ENCODE measurements at places on chromosomes 7 and 10.

- DNase-seq = no peak
Measured at GRCh38 chr7:50184271-50184990, 91.4 kb upstream of the ZPBP start.

DNA sequence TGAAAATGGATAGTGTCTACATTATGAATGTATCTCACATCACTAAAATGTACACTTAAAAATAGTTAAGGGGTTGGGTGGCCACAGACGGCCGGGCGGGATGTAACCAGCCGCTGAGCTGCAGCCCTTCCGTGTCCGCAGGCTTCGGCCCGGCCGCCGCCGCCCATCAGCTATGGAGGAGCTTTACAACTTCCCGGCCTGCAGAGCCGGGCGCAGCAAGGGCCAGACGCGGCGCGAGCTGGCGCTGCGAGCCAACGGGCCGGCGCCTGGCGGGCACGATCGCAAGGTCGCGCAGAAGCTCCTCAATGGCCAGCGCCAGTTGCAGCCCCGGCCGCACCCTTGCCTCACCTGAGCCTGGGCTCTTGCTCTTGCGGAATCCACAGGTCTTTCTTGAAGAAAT lies 69.1 kb downstream of the KMT2C start:
- DNase-seq = no peak

GRCh38 chr10:5603091-5603847 lies 63.1 kb downstream of the ASB13 start:
- DNase-seq = no peak

- DNase-seq = no peak
Measured at GRCh38 chr10:117597216-117597615, 54.7 kb downstream of the EMX2 start.

DNA sequence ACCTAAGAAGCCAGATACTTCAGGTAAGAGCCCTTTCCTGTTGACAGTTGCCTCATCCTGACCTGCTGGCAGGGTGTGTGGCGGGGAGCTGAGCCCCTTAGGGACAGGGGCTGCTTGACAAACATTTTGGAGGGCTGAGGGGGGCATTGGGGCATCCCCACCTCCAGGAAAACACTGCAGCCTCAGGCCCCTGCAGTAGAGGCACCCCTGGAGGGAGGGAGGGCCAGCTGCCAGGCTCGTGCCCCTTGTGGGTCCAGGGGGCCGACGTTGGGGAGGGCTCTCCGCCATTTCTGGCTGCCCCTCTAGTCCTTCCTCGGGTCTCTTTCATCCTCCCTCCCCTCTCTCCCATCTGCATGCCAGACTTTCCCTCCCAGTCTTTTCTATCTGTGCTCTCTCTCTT lies 177.3 kb downstream of the RPS24 start:
- no peak for DNase-seq

GRCh38 chr7:5424749-5425506 lies 1.3 kb upstream of the TNRC18 start:
- no peak for DNase-seq

DNA sequence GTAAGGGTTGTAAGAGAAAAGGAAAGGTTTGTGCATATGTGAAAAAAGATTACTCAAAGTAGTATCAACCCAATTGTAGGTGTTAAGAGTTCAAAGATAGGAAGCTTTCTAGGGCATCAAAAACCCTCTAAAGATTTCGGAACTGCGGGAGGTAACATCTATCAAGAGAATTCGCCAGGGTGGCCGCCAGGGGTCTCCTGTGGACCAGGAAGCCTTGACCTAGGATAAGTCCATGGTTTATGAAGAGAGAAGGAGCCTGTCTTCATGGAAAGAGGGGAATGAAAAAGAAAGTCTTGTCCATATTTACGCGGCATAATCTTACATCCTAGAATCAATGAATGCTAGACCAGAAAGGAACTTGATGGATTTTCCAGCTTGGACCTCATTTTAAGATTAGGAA lies 140.7 kb upstream of the CALCR start:
- DNase-seq = no peak

GRCh38 chr7:134469622-134470021 lies 10.7 kb upstream of the AKR1B1 start:
- DNase-seq = no peak

DNA sequence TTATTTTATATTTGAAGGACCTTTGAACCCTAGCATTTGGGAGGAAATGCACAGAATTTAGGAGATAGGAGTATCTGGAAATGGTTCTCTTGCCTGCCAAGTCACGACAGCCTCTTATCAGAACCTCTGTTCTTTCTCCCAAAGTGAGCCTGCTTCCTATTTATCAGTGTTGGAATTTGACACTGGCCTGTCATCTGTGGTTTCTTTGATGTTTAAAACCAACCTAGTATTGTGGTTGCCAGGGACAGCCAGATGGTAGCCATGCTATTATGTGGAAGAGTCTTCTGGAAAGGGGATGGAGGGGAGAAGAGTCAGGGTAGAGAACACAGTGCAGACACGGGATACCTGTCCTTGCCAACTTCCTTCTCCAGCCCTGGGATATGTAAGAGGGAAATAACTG lies 21.1 kb downstream of the ZNF282 start:
- no peak for DNase-seq

DNA sequence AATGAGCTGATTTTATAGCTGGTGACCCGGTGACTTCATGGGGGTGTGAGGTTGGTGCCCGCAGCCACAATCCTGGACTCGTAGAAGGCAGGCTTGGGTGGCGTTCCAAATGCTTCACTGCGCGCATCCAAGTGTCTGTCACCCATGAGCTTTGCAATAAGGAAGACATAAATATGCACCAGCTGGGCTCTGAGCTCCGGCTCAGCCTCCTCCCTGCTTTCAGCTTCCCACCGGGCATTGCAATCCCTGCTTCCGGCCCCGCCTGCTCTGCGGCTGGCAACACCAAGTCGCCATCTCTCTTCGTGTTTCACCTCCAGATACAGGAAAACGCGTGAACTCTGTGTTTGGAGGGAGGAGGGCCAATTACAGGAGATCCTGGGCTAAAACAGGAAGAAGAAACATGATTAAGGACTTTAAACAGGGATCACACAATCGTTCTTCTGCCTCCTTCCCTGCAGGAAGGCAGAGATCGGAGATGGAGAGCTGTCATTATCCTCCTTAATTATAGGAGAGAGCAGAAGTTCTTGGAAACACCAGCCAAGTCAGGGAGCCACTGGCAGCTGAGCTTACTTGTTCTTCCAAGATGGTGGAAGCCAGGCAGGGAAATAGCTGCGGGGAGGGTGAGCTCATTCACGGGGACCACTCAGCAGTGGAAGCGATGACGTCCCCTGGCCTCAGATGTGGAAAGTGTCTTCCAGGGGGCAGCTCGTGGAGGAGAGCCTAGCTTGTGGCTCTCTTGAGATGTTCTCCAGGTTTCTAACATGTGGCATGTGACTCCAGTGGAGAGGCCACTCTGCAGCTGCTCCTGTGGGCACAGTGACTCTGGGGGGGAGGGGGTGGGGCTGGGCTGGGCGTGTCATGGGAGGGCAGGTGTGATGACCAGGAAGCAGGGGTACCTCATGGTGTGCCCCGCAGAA lies 134.9 kb downstream of the CAMK1D start:
- DNase-seq = peak; percentile 65

DNA sequence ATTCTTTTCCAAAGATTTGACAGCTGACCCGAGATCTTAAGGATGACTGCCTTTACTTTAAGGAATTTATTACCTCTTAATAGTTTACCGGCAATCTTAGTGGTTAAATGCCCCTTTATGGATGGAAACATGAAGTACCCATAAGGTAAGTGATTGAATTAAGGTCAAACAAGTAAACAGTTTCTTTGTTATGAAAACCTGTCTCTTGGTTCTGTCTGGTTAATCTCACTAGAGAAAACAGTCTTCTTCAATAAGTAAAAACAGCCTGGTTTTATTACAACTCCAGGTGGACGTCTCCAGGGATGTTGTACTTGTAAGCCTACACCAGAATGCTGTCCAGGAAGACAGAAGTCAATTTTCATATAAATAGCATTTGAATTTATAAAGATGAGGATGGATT lies 161.8 kb upstream of the MTPN start:
- no peak for DNase-seq

DNA sequence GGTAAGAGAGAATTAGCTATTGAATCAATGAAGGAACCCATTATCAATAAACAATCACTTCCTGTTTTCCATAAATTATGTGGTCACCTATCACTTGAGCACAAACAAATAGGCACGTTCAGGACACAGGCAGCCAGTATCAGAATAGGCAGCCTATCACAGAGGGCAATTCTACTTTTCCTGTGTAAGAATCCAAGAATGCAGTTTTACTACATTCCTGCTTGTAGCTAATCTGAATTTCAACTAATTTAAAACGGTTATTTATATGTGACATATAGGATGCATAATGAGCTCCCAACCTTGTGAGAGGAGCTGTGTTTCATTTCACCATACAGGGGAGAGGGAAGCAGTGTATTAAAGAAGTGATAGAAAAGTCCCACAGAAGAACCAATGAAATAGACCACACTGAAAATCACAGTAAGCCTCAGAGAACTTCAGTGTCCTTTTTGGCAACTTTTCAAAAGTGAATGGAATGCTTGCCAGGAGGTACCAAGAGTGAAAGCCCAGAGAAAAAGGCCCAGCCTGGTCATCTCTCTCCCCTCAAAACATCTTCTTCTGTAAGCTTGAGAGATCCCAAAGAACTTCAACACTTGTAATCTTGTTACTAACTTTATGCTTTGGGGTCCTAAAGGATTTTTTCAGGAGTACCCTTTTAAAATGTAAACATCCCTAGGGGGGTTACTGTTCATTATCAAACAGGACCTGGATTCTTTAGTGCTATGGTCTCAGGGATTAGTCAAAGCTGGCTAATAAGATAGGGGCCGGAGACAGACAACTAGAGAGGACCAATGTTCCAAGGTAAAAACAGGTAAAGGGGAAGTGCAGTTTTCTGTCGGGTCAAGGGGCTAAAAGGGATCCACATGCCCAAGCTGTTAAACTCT lies 1.3 kb downstream of the IMMP2L start:
- DNase-seq = no peak

GRCh38 chr10:113045147-113046055 lies 95.4 kb downstream of the TCF7L2 start:
- DNase-seq = no peak

- DNase-seq = no peak
Measured at GRCh38 chr10:12479437-12479844, 130.1 kb downstream of the CAMK1D start.

DNA sequence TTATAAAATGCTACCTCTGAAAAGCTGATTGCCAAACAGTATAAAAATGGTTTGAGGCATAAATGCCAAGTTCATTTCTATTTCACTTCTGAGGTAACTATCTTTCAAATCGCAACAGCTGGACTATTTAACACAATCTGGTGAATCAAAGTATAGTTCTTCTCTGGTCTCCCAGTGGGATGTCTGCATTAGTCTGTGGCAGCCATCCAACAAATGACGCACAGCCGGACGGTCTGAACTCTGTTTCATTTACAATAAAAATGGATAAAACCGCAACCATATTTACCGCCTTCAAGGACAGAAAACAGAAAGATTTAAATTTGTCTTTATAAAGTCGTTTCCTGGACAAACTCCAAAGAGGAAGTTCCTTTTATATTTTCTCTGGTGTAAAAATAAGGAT lies 41.9 kb downstream of the ENO4 start:
- peak; percentile 46 for DNase-seq

GRCh38 chr10:6721964-6722615 lies 142.0 kb upstream of the PRKCQ start:
- DNase-seq = no peak

- DNase-seq = no peak
Measured at GRCh38 chr7:24192691-24193090, 91.3 kb upstream of the NPY start.

DNA sequence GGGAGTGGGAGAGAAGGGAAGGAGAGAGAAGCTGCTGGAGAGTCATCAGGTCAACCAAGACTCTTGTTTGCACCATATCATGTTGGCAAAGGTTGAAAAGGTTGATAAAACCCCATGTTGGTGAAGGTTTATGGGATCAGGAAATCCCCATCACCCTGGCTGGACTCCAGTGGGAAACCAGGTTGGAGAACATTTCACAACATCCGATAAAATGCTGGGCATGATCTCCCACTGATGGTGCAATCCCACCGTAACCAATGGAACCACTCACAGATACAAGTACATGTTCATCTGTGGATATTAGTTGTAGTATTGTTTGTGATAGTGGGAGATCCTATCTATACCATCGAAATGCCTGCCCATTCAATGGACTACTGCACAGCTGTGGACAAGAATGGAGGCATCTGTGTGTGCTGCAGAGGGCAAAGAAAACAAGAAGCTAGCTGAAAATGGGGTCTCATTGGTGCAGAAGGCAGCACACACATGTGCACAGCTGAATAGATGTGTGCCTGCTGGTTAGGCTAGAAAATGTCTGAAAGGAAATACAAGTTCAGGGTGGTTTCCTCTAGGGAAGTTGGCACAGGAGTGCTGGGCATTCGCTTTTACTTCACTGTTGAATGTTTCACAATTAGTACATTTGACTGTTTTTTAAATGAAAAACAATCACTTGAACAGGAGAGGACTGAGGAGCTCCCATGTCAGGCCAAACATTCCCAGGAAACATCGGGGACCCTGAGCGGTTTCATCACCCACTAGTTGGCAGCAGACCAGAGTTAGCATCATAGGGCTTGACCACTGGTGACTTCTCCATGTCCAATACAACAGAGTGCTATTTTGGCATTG lies 80.4 kb upstream of the MGMT start:
- no peak for DNase-seq

DNA sequence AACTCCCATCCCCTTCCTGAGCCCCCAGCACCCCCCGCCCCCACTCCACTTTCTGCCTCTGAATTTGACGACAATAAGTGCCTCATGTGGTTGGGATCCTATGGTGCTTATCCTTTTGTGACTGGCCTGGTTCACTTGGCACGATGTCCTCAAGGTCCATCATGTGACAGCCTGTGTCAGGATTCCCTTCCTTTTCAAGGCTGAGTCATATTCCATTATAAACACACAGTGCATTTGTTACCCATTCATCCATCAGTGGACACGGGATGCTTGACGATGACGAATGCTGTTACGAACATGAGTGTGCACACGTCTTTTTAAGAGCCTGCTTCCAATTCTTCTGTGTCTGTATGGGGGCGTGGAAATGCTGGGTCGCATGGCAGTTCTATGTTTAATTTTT lies 26.7 kb downstream of the SHH start:
- no peak for DNase-seq

DNA sequence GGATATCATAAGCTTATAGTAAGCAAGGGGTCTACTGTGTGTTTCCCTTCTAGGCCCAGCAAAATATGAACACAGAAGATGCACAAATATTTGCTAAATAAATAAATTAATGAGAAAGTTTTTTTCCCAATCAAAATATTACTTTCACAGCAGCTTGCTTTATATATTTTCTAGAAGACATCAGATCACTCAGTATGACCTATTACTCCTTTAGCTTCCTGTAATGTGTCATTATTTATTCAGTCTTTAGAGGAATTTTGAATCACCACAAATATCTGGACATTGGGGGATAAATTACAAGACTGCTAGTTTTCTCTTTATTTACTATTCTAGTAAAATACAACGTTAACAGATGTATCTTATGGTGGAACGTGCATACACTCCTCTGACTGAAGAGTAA lies 765.8 kb upstream of the POM121L12 start:
- no peak for DNase-seq
